Activated naive CD4-positive, alpha-beta T cell treated with anti-CD3 and anti-CD28 coated beads for 36 hours (primary cell): ENCODE measurements at places on chromosomes 2 and 18.

- H3K27ac ChIP-seq = no peak overlapping the region
- no peak overlapping the region for H3K4me3 ChIP-seq
- H3K36me3 ChIP-seq = no peaks in the 10 kb centered on the region
- DNase-seq = no peak
- H3K4me1 ChIP-seq = peaks cover 6% of the 10 kb centered on the region
These were observed 38.4 kb upstream of the GAREM1 start for GRCh38 chr18:32509111-32509510.

- no peak for DNase-seq
- no peak overlapping the region for H3K27ac ChIP-seq
- peaks cover 20% of the 10 kb centered on the region for H3K36me3 ChIP-seq
- no peaks in the 10 kb centered on the region for H3K4me1 ChIP-seq
- no peaks in the 10 kb centered on the region for H3K27me3 ChIP-seq
- H3K4me3 ChIP-seq = no peak overlapping the region
These were observed 155.9 kb downstream of the WDPCP start for GRCh38 chr2:63432373-63432772.

- no peaks in the 10 kb centered on the region for H3K4me1 ChIP-seq
- H3K27ac ChIP-seq = no peak overlapping the region
- H3K4me3 ChIP-seq = no peak overlapping the region
- no peak for DNase-seq
These were observed 75.9 kb downstream of the PMS1 start for GRCh38 chr2:189860161-189860560.

DNA sequence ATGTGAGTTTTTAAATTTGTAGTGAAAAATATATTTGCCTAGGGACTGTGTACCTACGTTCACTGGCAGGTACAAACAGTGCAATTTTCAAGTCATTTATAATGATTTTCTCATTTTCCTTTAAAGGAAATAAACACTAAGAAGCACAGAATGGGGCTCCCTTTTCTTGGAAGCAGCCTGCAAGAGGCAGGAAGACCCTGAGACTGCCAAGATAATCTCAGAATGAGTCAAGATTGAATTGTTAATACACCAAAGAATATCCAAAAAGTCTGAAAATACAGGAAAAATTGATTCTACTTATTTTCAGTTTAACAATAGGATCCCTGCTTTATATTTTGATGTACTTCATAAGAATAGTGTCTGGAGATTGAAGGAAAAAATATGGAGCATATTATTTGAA lies 331.2 kb downstream of the CTNNA2 start:
- no peaks in the 10 kb centered on the region for H3K27me3 ChIP-seq
- no peak overlapping the region for H3K27ac ChIP-seq
- H3K36me3 ChIP-seq = no peaks in the 10 kb centered on the region

- H3K4me1 ChIP-seq = peaks cover 1% of the 10 kb centered on the region
- no peak for DNase-seq
- H3K27me3 ChIP-seq = no peaks in the 10 kb centered on the region
- H3K36me3 ChIP-seq = peaks cover 8% of the 10 kb centered on the region
- no peak overlapping the region for H3K27ac ChIP-seq
These were observed 20.4 kb downstream of the HS6ST1 start for GRCh38 chr2:128298286-128298685.

DNA sequence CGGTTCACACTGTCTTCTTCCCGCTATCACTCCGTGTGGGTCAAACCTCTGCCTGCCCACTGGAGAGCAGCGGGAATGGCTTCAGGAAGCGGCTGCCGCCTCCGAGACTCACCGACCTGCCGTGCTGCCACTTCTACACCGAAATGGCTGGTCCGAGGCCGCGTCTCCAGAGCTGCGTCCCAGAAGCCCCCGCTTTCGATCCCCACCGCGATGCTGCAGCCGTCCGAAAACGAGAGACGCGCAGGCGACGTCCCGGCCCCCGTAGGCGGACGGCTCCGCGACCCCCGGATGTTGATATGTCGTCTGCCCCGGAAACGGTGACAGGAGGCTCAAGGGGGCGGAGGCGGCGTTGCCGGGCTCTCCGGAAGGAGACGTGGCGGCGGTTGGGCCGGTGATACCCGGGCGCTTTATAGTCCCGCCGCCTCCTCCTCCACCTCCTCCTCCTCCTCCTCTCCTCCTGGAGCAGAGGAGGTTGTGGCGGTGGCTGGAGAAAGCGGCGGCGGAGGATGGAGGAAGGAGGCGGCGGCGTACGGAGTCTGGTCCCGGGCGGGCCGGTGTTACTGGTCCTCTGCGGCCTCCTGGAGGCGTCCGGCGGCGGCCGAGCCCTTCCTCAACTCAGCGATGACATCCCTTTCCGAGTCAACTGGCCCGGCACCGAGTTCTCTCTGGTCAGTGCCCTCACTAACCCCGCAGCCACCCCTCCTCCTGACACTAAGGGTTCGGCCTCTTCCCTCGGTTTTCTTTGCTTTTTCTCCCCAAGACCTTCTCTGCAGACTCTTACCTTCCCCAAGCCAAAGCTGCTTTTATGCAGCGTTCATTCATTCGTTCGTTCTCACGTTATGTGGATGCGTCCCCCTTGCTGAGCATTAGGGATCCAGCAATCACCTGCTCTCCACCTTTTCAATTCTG lies at the start of the genes ASB3 and ERLEC1:
ASB3 (minus strand) TSS at position 249 of the 909 bp plus-strand sequence. CDS start 21,381 bp downstream, outside the sequence.
ERLEC1 (plus strand) TSS at position 340 of the 909 bp plus-strand sequence; CDS start at position 507, 167 bp downstream.
- no peaks in the 10 kb centered on the region for H3K27me3 ChIP-seq
- peaks cover 50% of the 10 kb centered on the region for H3K4me1 ChIP-seq
- peak within 1 kb of the TSS; percentile 95 for H3K4me3 ChIP-seq

- H3K27me3 ChIP-seq = peaks cover 2% of the 10 kb centered on the region
- no peak overlapping the region for H3K27ac ChIP-seq
- H3K4me1 ChIP-seq = no peaks in the 10 kb centered on the region
- no peak overlapping the region for H3K4me3 ChIP-seq
- DNase-seq = no peak
These were observed 55.7 kb downstream of the TCF7L1 start for GRCh38 chr2:85188852-85189251.

- H3K4me1 ChIP-seq = peaks cover 4% of the 10 kb centered on the region
- H3K36me3 ChIP-seq = no peaks in the 10 kb centered on the region
- H3K4me3 ChIP-seq = no peak overlapping the region
- DNase-seq = peak; percentile 90
- H3K27me3 ChIP-seq = peaks cover 5% of the 10 kb centered on the region
- no peak overlapping the region for H3K27ac ChIP-seq
These were observed 144.2 kb downstream of the SUCLG1 start for GRCh38 chr2:84314901-84315330.

GRCh38 chr18:9835113-9835755 lies 50.5 kb upstream of the TXNDC2 start:
- no peaks in the 10 kb centered on the region for H3K36me3 ChIP-seq
- H3K4me3 ChIP-seq = no peak overlapping the region
- no peak overlapping the region for H3K27ac ChIP-seq
- H3K4me1 ChIP-seq = no peaks in the 10 kb centered on the region

DNA sequence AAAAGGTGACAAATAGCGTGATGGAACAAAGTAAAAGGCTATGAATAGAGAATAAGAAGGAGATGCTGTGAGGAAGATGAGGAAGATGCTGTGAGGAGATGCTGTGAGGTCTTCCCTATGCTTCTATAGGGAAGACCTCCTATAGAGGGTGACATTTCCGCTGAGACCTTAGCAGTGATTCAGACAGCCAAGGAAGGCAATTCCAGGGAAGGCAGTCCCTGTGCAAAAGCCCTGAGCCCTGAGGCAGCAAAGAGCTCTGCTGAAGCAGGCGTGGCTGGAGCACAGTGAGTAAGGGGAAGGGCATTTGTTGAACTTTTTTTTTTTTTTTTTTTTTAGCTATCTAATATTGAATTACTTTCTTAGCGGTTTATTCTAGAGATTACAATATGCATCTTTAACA lies 142.7 kb upstream of the FOSL2 start:
- H3K36me3 ChIP-seq = peaks cover 2% of the 10 kb centered on the region
- peaks cover 28% of the 10 kb centered on the region for H3K4me1 ChIP-seq
- H3K4me3 ChIP-seq = no peak overlapping the region
- H3K27me3 ChIP-seq = no peaks in the 10 kb centered on the region
- DNase-seq = no peak

- no peak for DNase-seq
- peaks cover 2% of the 10 kb centered on the region for H3K36me3 ChIP-seq
- H3K27ac ChIP-seq = no peak overlapping the region
- no peak overlapping the region for H3K4me3 ChIP-seq
These were observed 20.0 kb downstream of the LRRFIP1 start for GRCh38 chr2:237647176-237648015.
